Naive thymus-derived CD4-positive, alpha-beta T cell (primary cell): ENCODE measurements at places on chromosomes 3 and 15.

DNA sequence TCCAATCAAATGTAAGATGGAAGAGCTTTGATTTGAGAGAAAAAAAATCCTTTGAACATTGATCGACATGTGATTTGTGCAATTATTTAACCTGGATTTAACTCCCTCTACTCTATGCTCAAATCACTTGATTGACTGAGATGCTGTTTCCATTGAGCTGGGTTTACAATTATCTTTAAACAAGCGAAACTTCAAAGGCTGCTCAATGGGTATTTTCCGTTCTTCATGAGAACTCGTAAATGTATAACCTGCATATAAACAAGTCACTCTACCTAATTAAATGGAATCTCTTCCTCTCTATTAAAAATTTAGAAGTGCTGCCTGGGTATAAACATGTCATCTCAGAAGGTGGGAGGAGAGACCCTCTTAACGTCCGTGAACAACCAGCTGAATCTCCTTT is 71.9 kb downstream of the ANXA2 start:
- no peak for DNase-seq

DNA sequence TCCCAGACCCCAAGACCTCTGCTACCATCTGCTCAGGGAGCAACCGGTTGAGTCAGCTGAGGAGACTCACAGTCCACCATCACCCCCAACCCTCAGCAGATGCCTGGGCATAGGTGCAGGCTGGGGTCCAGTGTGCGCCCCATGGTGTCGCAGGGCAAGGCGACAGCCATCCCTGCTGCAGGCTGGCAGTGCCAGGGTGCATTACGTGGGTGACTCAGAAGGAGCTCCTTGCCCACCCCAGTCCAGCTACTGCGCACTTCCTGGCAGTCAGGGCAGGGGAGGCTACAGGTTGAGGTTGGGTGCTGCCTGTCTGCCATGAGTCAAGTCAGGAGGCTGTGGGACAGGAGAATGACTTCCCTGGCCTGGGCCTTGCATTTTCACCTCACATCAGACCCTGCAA is 33.5 kb downstream of the RASGRF1 start:
- no peak for DNase-seq

DNA sequence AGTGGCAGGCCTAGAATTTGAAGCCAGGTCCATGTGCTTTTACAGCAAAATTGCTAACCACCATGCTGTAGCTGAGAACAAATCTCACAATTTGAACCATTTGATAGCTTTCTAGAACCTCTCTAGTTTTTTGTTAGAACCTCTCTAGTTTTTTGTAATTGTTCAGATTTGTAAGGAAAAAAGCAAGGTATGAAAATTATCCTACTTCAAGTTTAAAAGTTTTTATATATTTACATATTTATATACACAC is 9.8 kb downstream of the GXYLT2 start:
- no peak for DNase-seq

DNA sequence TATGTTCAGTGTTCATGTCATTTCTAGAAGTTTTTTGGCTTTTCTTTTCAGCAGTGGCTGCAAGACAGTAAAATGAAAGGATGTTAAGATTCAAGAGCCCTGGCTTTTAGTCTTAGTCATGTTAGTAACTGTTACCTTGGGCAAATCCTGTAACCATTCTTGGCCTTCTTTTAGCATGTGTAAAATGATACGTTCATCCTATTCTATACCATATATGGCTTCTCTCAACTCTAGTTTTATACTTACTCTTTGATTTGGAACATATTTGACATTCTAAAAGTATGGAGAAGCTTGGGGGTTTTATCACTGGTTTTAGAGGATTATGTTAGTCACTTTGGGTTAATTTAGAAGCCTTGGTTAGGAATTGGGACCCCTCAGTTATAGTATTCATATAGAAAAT is 20.1 kb downstream of the GTF2E1 start:
- DNase-seq, result no peak

DNA sequence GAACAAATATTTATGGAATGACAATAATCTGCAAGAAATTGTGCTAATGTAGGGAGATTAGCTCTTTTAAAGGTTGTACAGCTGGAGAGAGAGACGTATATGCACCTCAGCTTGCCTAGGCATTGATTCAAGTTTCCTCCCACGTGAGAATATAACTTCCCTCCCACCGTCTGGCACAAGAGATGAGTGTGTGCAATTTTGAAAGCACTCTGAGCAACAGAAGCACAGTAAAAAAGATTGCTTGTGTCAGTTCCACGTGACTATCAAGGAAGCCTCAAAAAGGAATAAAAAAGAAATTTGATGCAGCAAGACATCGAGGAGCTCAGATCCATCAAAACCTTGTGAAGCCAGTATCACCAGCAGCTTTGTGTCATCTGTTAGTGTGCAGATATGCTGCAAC is 435.3 kb downstream of the TUSC7 start:
- DNase-seq, result no peak

GRCh38 chr3:129507181-129507831 is 21.1 kb upstream of the RHO start:
- DNase-seq, result no peak

GRCh38 chr3:194869482-194870169 is 183.9 kb downstream of the FAM43A start:
- DNase-seq, result no peak

DNA sequence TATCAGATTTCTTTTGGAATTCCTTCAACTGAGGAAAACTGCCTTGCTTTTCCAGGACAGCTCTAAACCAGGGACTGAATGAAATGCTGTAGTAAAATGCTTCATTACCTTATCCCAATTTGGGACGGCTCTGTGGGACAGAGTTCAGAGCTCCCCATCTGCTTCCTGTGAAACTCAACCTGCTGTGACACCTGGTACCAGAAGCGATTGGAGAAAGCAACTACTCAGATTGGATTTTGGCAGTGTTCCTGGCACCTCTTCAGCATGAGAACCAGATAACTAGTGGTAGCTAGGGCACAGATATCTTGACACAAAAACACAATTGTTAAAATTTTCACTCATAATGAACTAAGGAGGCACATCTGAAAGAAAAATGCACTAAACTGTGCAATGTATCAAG is 539.1 kb downstream of the SI start:
- no peak for DNase-seq

DNA sequence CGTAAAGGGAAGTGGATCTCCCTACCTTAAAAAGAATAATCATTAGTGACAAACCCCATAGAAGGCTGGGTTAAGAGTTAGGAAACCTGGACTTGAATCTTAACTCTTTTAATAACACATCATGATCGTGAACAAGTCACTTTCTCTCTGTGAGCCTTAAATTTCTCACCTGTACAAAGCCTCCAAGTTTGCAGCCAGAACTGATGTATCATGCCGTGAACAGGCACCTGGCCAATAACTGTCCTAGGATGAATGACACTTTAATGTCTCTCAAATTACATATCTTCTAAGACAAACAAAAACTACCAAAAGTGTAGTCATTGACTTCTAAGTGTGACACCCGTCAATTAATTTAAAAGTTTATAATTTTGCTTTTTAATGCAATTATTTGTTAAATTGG is 3.9 kb downstream of the UPK1B start:
- DNase-seq, result no peak

DNA sequence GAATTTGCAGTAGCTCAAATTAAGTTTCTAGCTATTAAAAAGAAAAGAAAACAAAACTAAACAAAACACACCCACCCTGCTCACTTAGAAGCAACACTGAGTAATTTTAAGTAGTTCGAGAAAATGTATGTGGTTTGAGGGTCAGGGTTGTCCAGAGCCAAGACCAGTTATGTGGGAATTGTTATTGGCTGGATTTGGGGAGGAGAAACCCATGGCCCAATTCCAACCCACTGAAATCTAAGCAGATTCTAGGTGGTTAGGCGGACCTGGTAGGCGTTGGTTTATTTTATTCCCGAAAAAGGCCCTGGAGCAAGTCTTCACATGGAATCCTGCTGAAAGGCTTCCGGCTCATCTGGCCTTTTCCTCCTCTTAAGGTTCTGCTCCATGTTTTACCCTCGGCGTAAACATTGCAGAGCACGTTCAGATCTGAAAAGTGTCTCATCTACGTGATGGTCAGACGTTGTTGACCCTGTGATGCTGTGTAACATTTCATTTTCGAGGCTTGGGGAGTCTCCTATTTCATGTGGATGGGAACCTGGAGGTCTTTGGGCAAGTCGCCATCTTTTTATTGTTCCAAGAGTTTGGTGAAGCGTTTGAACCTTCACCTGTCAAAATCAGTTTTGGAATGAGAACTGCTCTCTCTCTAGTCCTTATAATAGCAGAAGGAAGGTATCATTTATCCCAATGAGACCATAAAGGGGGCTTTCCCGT is 64.0 kb downstream of the FLNB start:
- no peak for DNase-seq

DNA sequence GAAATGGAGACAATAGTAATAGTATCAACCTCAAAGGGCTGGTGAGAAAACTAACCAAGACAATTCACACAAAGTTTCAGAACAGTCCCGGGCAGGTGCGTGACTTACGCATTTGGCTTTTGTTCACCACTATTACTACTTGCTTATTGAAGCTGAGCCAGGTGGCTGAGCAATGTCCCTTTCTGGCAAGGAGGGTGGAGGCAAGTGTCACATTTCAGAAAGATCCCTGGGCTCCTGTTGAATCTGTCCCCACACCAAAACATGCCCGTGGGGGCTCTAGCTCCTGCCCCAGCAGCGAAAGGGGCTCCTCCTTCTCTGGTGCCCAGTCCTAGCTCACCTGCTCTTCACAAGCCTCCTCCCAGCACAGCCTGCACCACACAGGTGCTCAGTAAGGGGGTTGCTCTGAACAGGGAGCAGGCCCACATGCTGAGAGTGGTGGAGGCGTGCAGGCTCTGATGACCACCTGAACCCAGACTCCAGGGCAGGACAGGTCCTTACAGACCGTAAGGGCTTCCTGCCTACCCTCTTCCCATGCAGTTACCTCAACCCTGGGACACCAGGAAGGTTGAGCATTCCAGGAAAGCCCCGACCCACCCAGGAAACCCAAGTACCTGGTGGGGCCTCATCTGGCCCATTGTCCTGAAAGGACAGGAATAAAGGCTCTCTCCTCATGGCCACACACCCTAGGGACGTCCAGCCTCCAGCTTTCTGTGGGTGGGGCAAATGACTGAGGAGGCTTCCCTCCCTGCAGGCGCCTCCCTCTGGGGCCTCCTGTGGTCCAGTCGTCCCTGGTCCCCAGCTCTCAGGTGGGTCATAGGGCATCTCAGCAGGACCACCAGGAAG is 32.6 kb downstream of the SEMA7A start:
- no peak for DNase-seq

- no peak for DNase-seq
Measured at GRCh38 chr3:182621435-182622240, 171.7 kb upstream of the ATP11B start.

- no peak for DNase-seq
Measured at GRCh38 chr3:142651711-142652110, 55.5 kb downstream of the PLS1 start.

DNA sequence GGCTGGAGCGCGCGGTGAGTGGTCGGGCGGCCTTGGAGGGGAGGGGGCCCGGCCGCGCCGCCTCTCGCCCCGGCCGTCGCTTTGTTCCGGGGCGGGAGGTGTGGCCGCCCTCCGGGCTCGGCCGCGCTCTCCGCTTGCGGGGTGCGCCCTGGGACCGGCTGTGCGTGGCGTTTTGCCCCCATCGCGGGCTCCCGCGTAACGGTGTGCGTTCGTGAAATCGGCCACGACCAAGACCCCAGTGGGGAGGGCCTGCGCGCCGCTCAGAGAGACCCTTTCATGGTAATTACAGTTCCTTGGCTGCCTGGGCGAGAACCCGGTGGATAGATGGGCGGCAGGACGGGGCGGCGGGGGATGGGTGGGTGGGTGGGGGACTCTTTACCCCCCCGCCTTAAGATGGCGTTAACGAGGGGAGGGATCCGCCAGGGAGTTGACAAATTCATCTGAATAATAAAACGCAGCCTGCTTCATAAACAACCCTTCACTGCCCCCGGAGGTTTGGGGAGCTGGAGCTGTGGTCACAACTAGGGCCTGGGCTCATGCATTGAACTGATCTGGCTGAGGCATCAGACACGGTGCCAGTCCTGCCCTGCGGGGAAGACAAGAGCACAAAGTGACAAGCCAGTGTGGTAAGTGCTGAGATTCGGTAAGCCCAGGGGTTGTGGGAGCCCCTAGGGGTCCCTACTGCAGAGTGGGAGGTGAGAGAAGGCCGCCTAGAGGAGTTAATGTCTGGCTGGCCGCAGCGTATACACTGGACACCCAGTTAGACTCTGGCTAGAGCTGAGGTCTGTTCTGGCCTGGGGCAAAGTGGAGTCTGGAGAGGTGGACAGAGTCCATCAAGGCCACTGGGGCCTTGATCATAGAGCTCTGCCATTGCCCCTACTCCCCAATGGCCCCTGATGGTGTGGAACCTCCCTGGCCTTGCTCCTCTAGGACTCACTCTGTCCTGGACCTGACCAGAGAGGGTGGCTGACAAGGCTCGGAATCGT is 668 bp downstream of the MRAS start:
- no peak for DNase-seq

DNA sequence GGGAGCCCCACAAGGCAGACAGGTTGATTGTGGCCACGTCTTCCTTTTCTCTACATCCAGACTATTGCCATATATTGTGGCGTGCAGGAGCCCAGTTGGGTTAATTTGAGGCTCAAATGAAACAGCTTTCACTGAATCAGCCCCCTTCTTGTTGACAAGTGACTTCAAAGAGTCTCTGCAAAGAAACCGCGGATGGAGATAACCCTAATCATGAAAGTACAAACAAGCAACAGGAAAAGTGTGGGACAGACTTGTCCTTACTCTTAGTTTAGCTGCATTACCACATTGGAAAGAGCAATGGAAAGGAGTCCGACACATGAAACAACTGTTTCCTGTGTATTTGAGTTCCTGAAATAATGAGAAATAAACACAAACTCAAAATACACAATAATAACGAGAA is 3.3 kb downstream of the TMEM40 start:
- DNase-seq, result no peak

GRCh38 chr3:12734960-12735359 is 24.1 kb downstream of the TMEM40 start:
- no peak for DNase-seq

- no peak for DNase-seq
Measured at GRCh38 chr3:116863822-116864589, 154.4 kb downstream of the TUSC7 start.

- no peak for DNase-seq
Measured at GRCh38 chr3:50147016-50147415, 8.1 kb upstream of the SEMA3F start.

- no peak for DNase-seq
Measured at GRCh38 chr3:5186089-5186857, 1.2 kb upstream of the EDEM1 start.

DNA sequence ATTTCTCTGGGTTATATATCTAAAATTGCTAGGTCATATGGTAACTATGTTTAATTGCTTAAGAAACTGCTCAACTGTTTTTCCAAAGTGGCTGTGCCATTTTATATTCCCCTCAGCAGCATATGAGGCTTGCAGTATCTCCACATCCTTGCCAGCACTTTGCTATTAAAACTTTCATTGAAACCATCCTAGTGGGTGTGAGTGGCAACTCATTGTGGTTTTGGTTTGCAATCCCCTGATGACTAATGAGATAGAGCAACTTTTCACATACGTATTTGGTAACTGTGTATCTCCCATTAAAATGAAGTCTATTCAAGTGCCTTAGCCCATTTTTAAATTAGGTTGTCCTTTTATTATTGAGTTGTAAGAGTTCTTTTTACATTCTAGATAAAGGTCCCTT is 17.3 kb downstream of the KPNA1 start:
- DNase-seq, result no peak

GRCh38 chr3:190514413-190515153 is 698 bp downstream of the IL1RAP start:
- peak; percentile 17 for DNase-seq
